ENCODE measurements at places on chromosomes 12 and 14.

DNA sequence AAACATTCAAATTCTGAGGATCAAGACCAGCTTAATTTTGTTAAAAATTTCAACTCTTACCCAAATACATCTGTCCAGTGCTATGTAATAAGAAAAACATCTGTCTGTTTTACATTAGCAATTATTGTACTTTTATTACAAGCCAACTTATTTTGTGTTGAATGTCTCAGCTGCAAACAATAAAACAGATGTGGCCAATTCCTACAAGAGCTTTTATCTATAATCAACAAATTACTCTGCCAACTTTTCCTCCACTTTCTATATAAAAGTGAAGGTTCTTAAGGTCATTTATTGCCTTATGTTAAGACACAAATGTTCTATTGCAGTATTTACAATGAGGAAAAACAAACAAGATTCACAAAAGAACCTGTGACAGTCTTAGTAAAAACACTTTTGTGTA is 72.7 kb downstream of the NOVA1 start:
- DNase-seq, result no peak

DNA sequence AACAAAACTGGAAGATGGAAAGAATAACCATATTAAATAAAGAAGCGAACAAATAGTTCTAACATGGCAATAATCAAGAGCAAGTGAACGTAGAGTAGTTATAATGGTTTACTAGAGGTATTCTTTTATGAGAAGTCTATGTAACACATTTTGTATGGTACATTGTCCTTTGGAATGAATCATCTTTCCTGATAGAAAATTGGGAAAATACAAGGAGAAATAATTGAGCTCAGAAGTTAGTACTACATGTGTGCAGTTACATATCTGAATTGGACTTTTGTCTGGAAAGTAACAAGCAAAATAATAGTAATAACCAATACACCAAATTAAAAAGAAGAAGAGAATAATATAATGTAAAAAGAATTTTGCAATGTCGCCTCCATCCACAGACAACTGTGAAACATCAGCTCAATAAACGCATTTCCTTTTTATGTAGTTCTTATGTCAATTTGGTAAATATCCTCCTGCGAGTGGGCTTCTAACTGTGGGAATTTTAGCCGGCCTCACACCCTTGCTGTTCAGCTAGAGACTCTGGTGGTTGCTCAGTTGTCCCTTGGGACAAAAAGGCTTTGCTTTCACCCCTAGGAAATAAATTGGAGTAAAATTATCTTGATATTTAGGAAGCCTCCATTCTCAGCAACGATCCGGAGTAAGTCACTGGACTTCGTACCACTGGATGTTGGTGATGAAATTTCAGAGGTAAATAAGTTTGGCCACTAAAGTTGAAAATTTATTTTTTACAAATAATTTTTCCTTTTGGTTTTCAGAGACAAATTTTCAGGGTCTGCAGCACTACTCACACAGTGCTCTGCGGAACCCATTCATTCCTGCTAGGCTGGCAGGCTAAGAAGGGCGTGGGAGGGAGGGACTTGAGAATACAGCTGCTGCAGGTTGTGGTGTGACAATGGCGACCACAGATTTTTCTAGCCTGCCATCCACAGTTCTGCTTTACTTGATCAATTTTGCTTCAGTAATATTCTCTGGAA is 1.1 kb upstream of the TUBA1A start:
- no peak for DNase-seq

DNA sequence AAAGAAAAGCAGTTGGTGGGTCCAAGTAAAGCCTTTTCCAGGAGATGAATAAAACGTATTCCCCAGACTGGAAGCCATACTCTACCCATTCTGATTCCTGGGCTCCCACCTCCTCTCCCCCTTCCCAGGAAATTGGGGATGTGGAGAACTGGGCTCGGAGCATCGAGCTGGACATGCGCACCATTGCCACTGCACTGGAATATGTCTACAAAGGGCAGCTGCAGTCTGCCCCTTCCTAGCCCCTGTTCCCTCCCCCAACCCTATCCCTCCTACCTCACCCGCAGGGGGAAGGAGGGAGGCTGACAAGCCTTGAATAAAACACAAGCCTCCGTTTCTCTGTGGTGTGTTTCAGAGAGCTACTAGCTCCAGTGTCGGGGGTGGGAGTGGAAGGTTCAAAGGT is 822 bp upstream of the RDH5 start:
- no peak for DNase-seq

DNA sequence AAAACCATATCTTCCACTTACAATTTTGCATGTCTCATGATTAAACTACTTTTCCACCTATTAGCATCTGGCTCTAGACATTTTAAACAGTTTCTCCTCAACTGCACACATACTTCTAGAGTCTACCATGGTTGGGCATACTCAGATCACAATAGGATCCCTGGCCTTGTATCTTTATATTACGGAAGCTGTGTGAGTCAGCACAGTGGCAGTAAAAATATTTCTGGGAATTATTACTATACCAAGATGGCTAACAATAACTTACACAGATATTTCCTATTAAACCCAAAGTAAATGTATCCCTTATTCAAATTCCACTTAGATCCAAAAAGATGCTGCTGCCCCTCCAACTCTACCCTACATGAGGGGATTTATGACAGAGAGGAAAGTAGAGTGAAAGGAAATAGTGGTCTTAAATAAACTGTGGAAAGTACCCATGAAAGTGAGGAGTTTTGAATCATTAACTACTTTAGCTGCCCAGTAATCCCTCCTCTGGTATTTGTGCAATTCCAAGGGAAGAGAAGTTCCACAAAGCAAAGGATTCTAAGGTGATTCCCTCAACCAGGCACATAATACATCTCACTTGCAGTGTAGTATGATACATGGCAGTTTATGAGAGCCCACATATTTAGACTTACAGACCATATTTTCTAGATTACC is 14.0 kb upstream of the CPSF6 start:
- no peak for DNase-seq

GRCh38 chr12:56591961-56592360 is 38.2 kb downstream of the BAZ2A start:
- DNase-seq, result no peak

GRCh38 chr12:25906651-25907340 is 51.7 kb upstream of the RASSF8 start:
- DNase-seq, result no peak

DNA sequence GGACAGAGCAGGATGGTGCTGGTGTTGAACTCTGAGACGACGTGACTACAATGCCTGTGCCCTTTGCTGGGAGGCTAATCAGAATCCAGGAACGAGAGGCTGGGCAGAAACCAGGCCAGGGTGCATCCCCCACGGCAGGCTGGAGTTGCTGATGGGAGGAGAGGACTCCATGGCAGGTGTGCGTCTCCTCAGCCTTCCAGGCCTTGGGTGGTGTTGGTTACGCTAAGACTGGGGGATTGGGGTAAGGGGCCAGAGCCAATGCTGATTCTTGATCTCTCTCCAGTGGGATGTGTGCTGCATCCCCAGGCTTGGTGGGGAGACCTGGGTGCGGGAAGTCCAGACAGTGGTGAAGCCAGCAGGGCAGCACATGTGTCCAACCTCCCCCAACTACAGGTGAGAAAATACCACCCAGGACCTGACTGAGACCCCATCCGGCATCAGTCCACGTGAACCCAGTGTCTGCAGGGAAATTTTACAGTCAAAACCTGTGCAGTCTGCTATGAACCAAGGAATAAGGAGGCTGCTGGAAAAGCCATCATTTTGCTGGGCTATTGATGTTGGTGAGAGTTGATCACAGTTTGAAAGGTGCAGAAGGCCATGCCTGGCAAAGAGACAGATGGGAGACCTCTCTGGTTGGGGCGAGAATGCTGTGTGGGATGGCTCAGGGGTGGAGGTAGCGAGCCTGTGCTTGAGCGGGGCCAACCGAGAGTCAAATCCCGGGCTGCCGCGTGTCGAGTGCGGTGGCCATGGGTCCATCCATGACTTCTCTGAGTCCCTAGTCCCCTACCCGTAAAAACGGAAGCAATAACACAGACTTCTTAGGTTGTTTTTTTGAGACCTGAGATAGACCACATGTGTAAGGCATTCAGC is 89.8 kb downstream of the NTF3 start:
- DNase-seq, result no peak

DNA sequence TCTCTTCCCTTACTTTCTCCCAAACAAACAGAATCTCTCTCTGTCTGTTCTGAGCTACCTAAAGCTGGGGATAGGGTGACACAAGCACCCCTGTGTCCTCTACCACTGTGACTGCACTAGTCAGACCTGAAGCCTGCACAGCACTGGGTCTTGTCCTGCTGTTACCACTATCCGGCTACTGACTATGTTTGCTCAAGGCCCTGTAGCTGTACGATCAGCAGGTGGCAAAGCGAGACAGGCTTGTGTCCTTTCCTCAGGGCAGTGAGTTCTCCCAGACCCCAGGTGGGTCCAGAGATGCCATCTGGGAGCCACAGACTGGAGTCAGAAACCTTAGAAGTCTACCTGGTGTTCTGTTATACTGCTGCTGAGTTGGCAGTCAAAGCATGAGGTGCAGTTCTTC is 116.4 kb downstream of the NUBPL start:
- DNase-seq, result no peak

DNA sequence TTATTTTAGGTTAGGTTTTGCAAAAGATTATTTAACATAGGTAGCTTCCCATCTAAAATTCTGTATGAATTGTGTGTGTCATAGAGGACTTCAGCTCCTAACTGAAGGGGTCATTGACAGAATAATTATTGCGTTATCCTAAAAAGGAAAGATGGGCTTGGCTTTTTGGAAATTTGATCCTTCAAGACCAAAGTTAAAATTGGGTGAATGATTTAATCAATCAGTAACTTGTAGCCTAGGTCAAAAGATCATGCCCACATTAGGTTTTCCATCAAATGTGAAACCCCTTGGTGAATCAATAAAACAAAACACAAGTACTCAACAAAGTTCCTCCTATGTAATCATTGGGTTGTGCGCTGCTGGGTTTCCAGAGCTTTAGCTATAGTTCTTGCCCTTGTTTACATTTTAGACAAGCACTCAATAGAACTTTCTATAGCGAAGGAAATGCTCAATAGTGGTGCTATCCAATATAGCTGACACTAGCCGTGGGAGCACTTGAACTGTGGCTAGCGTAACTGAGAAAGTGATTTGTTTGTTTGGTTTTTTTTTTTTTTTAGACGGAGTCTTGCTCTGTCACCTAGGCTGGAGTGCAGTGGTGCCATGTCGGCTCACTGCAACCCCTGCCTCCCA is 37.6 kb upstream of the ARHGAP5 start:
- DNase-seq, result no peak

DNA sequence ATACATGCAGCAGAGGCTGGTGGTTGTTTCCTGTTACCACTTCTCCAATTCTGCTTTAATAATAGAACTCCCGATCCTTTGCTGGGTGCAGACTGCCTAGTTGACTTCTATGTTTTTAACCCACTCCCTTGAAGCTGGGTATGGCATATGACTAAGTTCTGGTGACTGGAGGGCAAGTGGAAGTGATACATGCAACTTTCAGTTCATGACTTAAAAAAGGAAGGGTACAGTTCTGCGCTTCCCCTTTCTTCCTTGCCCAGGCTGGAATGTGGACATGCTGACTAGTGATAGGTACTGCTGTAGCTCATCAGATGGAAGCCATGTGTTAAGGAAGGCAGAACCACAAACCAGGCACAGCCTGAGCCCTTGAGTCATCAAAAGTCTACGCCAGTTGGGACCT is 2.4 kb upstream of the A2M start:
- no peak for DNase-seq

DNA sequence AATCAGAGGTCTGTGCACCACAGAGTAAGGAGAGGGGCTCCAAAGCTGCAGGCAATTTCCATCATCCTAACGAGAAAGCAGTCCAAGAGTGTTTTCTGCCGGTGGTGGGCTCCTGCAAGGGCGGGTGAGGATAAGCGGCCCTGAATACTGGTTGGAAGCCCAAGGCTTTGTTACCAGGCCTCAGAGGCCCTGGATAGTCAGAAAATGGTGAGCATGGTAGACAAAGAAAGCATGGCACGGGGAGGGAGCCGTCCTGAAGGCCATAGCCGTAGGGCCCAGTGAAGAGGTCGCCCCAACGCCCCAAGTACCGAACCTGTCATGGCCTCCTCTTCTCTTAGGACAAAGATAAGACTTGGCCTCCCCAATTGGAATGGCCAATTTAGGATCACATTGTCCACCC is 306.6 kb upstream of the FKBP4 start:
- DNase-seq, result no peak

GRCh38 chr14:86450085-86450484 is 920.1 kb downstream of the FLRT2 start:
- no peak for DNase-seq
